ENCODE measurements at places on chromosomes 13 and 19.

DNA sequence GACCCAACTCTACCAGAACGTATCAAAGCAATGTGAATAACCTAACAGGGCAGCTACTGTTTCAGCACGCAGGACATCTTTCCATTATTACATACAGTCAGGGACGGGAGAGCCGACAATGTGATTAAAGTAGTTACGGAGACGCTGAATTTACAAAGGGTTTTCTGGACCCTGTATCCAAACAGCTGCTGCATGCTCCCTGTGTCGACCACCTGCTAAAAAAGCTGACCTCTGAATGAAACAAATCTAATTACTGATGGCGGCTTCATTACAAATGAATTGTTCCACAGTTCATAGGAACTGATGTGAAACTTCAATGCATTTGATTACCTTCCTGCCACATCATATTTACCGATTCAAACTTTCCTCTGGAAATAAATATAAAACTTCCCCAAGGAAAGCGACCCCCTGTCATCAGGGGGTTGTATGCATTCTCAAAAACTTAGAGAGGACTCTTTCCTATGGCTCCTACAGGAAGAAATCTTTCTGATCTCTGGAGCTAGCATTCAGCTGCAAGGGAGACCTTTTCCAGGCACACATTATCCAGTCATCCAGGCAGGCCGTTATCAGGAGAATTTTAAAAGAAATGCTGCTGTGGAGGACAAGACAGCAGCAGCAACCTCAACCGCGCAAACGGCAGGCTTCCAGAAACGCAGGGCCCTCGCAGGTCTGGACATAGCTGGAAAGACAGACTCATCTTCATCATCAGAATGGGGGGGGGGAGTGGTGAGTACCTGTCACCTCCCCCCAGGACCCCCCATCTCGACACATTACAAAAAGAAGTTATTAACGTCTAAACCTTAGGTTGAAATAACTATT is 3.1 kb downstream of the EFNB2 start:
- DNase-seq = no peak

- DNase-seq = no peak
Observed at GRCh38 chr19:39296906-39297305, 699 bp downstream of the IFNL1 start.

GRCh38 chr13:28679628-28680027 is 20.7 kb downstream of the POMP start:
- no peak for DNase-seq

- DNase-seq = no peak
Observed at GRCh38 chr13:20901668-20902437, 693 bp downstream of the XPO4 start.

GRCh38 chr13:24128112-24128511 is 32.4 kb upstream of the SPATA13 start:
- no peak for DNase-seq

DNA sequence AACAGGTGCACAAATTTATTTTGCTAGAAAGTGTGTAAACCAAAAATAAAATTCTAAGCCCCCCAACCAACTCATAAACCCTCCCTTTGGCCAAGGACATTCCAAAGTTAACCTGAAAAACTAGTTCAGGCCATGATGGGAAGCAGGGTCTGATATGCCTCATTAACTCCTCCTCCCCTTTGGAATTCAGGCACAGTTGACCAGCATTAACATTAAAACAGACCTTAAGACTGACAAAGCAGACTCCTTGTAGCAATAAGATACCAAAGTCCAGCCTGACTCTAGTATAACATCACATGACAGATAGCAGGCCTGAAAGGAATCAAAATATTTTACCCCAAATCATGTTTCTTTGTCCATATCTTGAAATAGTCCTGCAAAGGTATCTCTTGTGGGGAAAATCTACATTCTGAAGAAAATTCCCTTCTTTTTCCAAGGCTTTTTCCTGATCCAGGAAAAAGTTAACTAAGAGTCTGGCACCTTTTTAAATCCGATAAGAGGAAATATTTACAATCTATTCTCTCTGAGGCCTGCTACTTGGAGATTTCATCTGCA is 19.7 kb downstream of the NEK5 start:
- DNase-seq = no peak

DNA sequence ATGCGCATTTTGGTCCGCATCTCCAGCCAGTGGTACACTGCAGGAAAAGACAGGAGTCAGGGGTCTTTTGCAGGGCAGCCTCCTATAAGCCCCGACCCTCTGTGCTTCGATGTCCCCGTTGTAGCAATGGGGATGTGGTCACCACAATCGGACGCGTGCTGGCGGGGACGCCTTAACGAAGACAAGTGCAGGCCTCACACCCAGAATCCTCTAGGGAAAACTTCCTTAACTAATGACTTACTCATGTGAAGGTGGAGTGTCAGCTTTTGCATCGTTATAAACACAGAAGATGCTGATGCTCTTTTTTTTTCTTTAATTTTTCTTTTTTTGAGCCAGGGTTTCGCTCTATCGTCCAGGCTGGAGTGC is 22.1 kb downstream of the VASP start:
- DNase-seq = no peak

DNA sequence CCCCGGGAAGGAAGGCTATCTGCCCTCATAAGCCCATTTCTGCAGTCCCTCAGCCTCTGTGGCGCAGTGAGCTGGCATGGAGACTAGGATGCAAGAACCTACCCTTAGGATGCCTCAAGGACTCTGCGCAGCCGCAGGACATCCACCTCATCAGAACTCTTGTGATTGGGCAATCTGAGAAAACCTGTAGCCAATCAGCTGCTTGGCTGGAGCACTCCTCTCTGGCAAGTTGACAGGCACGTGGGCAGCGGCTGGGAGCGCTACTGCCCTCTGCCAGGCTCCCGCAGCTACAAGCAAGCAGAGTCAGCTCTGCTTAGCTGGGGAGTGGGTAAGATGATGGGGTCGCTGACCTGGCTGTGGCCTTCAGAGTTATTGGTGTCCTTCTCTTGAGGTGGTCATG is 1.5 kb upstream of the ECSIT start:
- peak; percentile 52 for DNase-seq

DNA sequence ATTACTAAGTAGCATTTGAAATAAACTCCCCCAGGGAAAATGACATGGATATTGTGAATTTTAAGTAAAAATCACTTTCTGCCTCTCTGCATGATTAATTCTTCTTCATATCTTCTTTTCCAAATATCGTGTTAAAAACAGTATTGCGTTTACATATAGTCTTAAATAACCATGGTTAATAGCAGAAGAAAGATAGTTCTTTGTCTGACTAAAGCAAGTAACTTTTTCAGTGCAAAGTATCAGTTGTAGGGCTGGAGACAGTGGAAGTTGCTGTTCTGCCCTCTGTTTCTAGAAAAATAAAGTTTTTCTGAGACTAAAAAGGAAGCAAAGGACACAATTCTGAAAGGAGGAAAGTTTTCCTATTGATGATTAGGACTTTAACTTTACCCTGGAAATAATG is 330.2 kb downstream of the NDFIP2 start:
- DNase-seq = no peak

DNA sequence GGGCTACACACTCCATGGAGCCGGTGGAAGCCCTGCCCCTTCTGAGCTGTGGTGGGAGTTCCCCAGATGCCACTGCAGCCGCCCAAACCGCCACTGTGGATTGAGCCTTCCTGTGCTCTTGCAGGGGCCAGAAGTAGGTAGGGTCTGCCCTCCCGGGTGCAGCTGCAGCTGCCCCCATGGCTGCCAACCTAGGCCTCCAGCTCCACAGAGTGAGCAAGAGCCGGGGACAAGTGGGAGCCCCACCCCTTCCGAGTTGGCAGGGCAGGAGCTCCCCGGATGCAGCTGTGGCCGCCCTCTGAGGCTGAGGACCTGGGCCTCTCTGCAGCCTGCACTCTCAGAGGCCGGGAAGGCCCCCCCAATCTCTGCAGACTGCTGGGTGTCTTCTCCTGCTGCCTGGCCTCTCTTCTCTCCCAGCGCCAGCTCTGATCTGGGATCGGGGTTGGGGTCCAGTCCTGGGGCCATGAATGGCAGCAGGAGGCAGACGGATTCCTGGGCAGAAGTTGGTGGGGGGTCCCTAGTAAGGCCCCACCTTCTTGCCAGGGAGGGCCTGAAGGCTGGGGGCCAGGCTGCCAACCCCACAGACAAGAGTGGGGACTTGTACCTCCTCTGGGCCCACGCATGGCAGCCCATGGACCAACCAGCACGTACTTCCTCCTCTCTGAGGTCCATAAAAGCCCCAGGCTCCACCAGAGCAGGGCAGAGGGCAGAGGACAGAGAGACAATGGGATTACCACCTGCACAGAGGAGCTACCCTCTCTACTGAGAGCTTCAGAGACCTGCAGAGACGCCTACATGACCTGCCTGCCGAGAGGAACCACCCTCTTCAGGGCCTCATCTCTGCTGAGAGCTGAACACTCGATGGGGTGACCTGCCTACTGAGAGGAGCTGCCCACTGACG is 28.9 kb downstream of the AP2S1 start:
- no peak for DNase-seq

DNA sequence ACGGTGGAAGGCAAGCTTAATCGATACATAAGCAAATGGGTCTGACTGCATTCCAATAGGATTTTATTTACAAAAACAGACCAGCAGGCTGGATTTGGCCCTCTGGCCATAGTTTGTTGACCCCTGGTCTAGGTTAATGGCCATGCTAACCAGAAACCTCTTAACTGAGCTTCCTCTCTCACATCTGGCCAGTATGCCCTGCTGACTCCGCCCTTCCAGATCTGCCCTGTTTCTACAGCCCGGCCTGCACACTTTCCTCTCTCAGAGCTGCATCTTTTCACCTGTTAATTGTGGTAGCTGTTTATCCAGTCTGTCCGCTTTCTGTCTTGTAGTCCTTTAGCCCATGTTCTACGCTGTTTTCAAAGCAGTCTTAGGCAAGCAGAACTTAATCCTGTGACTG is 25.6 kb downstream of the EDNRB start:
- DNase-seq = no peak

GRCh38 chr13:98526182-98526512 is 50.8 kb downstream of the STK24 start:
- DNase-seq = no peak

DNA sequence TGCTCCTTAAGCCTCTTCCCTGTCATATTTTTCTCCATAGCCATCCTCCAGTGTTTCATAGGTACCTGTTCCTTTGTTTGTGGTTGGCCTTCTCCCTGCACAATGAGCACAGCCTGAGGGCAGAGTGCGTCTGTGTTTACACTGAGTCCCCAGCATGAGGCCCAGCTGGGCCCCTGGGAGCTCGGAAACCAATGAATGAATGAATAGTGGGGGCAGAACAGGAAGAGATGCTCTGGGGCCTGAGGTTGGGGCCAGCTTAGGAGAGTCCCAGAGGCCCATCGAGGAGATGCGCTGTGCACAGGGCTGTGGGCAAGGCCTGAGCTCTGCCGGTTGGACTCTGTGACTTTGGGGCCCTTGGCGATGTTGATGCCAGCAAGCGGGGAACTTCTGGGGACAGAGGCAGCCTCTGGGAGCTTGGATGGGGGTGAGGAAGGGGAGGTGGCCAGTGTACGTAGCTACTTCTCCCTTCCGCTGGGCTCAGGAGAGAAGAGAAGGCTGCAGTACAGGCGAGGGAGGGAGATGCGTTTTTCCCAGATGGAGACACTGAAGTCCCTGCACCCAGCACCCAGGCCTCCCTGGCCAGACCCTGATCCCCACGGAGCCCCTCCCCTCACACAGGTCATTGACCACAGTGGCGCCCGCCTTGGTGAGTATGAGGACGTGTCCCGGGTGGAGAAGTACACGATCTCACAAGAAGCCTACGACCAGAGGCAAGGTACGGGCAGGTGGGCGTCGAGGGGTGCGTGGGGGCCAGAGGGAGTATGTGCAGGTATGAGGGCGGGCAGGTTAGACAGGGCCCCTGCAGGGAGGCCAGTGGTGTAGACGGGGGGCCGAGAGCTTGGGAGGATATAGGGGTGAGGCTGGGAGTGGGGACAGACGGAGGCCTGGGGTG is 5.1 kb downstream of the TBCB start:
- no peak for DNase-seq

DNA sequence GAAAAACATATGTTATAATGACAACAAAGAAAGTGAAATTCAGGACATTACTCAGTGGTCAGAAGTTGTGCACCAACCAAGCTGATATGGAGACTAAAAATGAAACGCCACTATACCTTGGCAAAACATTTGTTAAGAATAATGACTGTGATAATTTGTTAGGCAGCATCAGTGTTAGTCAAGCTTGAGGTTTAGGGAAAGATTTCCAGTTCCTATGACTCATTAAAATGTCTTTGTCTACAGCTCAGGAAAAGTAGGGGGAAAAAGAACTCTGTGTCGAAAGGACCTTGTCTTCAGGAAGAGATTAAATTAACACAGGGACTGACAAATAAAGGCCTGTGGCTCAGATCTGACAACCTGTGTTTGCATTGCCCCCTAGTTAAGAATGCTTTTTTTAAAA is 764.1 kb upstream of the SLITRK6 start:
- no peak for DNase-seq

DNA sequence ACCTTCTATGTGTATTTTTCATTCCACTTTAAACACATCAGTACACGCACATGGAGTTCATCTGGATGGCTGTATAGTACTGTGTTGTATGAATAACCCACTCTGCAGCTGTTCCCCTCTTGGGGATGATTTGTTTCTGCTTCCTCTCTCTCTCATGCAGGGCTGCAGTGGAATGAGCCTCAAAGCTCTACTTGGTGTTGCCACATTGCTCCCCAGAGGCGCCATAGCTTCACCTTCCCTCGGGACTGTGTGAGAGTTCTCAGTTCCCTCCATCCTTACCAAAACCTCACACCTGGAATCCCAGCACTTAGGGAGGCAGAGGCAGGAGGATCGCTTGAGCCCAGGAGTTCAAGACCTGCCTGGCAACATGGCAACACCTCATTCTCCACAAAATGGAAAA is 28.4 kb upstream of the GPR183 start:
- DNase-seq = no peak

DNA sequence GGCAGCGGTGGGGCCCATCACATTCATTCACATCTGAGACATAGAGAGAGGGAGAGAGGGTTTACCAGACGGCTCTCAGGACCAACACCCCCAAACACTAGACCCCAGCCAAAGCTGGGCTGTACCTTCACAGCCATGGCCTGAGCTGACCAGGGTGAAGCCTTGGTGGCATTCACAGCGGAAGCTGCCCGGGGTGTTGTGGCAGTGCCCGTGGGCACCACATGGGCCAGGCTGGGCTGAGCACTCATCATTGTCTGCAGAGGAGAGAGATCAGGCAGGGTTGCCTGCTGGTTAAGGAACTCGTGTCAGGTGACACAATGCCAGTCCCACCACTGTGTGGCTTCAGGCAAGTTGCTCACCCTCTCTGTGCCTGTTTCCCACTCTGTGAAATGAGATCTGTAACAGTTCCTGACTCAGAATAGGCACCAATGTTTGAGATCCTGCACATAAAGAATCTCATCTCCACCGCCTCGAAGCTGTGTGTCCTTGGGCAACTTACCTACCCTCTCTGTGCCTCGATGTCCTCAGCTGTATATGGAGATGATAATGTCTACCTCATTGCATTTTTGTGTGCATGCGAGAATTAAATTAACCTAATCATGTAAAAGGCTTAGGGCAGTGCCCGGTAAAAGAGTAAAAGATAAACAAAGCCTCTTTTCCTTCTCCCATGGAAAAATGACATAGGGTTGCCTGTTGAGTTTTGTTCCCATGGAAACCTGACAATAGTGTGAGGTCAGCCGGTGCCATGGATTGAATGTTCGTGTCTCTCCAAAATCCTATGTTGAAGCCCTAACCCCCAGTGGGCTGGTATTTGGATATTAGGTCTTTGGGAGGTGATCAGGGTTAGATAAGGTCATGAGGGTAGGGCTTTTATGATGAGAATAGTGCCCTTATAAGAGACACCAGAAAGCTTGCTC is 22.9 kb downstream of the CCL25 start:
- no peak for DNase-seq

- no peak for DNase-seq
Observed at GRCh38 chr19:54577334-54577733, 3.7 kb downstream of the LILRA2 start.

- DNase-seq = no peak
Observed at GRCh38 chr13:62246581-62246980, 830.9 kb upstream of the PCDH20 start.

Measured in NCI-H2107 (cell line).